K562 (cell line): ENCODE measurements at places on chromosomes 12 and 14.
A peak's percentile ranks its signal among the peaks of the same experiment; 100 is the strongest.

- no peak for DNase-seq
Observed at GRCh38 chr12:58238411-58238810, 297.0 kb downstream of the ATP23 start.

DNA sequence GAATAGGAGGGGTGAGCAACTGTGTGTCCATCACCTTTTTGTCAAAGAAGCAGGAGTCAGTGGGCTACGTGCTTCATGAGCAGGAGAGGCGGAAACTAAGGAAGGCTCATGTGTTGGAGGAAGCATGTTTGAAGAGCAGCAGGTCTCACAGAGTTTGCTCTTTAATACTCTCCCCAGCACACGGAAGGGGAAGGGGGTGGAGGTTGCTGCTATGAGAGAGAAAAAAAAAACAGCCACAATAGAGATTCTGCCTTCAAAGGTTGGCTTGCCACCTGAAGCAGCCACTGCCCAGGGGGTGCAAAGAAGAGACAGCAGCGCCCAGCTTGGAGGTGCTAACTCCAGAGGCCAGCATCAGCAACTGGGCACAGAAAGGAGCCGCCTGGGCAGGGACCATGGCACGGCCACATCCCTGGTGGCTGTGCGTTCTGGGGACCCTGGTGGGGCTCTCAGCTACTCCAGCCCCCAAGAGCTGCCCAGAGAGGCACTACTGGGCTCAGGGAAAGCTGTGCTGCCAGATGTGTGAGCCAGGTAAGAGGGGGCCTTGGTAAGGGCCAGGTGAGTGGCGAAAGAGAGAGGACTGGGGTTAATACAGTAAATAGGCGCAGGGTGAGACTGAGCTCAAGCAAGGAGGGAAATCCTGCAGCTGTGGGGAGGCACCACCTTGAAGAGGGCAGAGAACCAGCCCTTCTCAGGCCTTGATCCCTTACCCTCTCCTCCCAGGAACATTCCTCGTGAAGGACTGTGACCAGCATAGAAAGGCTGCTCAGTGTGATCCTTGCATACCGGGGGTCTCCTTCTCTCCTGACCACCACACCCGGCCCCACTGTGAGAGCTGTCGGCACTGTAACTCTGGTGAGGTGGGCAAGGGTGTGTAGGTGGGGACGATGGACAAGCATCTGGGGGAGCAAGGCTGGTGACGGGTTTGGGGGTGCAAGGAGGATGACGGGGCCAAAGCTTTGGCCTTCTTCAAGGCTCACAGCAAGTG lies at the start of gene CD27:
Gene CD27, plus strand, starts transcription at position 252 of the 985 bp plus-strand sequence. Its CDS starts 141 bp downstream, at position 393.
- no peak for DNase-seq

- no peak for DNase-seq
Observed at GRCh38 chr12:70721216-70721615, 84.0 kb upstream of the PTPRB start.

GRCh38 chr12:106149096-106149784 lies 10.5 kb upstream of the NUAK1 start:
- DNase-seq = peak; percentile 25

DNA sequence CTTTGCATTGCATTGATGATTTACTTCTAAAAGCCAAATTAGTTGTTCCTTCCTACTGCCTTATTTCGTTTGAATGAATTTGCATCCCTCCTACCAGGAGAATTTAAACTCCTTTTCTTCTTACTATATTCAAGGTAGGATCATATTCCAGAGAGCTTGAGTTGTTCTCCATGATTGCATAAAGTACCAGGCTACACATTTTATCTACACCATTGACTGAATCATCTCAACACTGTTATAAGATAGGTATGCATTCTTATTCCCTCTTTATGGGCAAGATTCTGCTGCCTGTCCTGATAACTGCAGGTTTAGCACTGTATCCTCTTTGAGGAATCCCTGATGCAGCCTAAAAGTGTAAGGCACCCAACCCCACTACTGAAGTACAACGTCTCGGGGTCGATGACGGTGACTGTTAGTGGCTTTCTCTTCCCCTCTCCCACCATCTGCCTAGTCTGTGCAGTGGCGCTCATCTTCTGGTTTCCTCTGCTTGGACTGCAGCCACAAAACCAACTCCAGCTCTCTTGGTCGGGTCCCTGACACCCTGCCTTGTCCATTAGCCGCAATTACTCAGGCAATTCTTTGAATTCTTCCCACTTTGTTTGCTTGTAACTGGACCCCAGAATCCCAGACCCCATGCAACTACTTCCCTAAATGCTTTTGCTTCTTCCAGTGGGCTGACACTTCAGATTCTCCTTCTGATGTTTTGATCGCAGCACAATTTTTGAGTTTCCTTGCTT lies 44.4 kb upstream of the STXBP6 start:
- DNase-seq = no peak

GRCh38 chr14:93431036-93431670 lies 414 bp downstream of the UNC79 start:
- peak; percentile 11 for DNase-seq

DNA sequence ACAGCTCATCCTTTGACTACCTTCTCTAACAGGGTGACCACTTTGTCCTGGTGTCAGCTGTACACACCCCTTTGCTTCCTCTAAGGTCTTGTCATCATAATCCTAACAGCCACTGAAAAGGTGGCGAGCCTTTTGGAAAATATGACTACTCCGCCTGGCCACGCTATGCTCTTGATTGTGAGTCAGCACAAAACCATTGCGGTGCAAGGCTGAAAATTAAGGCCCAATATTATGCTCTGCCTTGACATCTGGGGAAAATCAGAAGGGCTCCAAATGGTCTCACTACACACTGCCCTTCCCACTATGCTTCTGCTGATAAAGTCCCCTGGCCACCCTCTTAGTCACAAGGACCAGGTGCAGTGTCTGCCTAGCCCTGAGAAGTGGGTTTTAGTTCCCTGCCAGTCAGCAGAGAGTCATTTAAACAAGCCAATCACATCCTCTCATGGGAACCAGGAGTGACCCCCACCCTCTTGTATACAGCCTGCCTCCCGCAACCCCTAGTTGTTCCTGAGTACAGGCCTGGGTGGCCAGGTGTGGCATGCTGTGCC lies 34.3 kb downstream of the FGD6 start:
- no peak for DNase-seq

GRCh38 chr12:113796852-113797534 lies 169.1 kb downstream of the RBM19 start:
- no peak for DNase-seq

GRCh38 chr12:96397756-96398423 lies 2.3 kb downstream of the CDK17 start:
- DNase-seq = no peak

DNA sequence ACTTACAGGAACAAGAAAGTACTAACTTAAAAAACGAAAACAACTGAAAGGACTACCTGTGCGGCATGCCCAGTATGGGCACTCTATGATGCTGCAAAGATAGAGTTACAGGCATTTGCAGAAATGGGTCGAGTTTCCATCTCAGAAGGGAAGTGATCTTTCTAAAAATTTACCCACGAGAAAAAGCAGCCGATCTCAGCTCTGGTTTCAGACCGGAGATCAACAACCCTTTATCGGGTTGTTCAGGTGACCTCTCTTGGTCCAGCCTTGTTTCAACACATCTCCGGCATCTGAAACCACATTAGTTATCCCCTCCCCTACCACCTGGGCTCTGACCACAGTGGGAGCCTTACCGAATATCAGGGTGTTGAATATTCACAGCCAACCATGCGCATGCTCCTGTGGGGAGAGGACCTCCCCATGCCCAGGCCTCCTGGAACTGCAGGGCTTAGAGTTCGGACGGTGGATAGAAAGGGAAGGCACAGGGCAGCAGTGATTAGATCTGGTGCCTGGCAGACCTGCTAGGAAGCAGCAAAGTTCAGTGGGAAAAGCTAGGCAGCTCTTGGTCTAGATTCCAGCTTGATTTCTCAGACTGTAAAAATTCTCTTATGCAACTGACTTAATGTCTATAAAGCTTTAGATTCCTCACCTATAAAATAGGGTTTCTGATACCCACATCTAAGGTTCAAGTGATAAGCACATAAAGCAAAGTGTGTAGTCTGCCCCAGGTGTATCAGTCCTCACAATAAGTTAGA lies 906.0 kb downstream of the VRK1 start:
- no peak for DNase-seq

GRCh38 chr12:101891462-101891971 lies 14.1 kb downstream of the DRAM1 start:
- DNase-seq = no peak

DNA sequence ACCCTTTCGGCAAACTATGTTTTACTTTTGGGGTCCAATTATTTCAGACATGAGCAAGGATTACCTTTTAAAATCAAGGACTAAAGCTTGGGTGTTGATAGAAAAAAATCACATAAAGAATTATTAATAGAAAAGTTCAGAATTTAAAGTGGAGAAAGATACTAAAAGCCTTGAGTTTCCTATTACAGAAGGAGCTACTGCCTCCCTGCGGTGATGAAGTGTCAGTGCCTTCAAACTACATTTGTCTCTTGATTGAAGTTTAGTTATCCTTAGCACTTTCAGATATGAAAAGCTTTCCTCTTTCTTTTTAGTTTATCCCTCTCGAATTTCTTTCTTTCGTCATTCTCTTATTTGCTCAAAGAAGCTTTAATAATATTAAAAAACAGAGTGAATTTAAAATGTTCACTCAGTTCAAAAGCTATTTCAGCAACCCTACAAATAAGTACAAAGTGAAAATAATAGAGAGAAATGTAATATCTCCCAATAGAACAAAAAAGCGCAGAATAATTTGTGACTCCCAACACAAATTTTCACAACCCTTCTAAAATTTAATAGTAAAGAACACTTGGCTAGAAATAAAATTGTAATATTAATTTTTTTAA lies 87.6 kb downstream of the SEC23A start:
- DNase-seq = peak; percentile 52

- DNase-seq = no peak
Observed at GRCh38 chr12:24664161-24664880, 284.6 kb downstream of the BCAT1 start.

GRCh38 chr14:80108430-80108829 lies 102.9 kb downstream of the DIO2 start:
- DNase-seq = no peak

DNA sequence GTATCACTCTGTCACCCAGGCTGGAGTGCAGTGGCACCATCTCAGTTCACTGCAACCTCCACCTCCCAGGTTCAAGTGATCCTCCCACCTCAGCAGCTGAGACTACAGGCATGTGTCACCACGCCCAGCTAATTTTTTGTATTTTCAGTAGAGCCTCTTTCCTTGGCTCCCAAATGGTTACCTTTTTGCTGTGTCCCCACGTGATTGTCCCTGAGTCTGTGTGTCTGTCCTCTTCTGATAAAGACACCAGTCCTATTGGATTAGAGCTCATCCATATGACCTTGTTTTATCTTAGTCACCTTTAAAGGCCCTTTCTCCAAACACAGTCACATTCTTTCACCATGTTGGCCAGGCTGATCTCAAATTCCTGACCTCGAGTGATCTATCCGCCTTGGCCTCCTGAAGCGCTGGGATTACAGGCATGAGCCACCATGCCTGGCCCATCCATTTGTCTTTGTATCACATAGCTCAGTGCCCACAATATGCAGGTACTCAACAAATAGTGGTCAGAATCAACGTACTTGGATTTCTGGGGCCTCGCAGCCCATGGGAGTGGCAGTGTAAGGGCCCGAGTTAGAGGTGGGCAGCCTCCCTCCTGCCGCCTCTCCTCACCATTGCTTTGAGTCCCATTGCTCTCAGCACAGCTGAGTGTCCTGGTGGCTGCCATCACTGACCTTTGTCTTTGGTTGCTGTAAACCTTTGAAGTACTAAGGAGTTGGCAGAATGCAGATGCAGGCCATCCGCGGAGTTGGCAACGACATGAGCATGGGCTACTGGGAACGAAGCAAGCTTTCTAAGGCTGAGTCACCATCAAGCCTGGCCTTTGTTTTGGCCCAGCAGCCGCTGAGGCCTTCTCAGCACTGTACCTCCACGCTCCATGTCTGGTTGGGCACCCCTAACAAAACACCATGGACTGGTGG lies 9.3 kb downstream of the TPCN1 start:
- peak; percentile 48 for DNase-seq

GRCh38 chr14:60565211-60565610 lies 56.3 kb downstream of the SIX6 start:
- DNase-seq = no peak

DNA sequence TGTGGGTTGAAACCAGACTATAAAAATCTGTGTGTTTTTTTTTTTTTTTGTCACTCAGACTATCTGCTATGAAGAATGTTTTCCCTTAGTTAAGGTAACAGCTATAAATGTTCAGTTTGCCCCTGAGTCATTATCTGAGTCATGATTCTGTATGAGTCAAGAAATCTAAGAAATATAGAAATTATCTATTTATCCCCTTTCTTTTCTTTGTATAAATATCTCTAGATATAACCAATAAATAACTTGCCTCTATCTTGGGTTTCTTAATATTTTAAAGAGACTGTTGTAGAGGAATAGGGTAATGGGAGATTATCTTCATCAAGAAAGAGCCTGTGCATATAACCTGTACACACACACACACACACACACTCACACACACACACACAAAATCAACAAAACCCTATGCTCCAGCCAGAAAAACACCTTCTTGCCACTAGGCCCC lies 161.7 kb upstream of the EEA1 start:
- DNase-seq = no peak

GRCh38 chr14:74945261-74945851 lies 10.0 kb downstream of the PGF start:
- peak; percentile 66 for DNase-seq

DNA sequence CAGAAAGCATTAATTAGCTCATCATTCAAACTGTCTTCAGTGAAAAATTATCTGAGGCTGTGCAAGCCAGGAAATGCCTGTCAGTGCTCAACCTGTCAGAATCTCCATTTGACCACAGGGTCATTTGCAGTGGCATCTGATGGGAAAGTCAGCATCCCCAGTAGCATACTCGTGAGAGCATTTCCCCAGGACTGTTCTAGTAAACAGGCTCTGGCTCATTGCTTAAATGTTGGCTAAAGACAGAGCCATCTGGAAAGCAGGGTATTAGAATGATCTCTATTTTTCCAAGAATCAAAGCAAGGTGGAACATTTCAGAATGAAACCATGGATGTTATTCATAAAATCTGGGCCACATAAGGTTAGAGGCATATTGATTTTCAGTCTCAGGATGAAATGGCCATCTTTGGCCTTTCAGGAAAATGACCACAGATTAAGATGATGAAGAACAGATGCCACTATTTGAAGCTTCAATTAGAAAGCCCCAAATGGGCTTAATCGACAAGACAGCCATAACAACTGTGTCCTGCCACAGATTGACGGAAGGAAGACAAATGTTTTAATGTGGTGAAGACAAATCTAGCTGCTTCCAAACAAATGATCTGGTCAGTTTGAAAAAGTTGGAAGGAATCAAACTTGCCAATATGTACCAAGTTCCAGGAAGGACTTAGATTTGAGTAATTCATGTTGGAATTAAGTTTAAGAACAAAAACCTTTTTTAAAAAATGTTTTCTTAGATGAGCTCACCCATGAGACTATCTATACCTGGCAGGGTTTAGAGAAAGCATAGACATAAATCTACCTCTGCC lies 94.0 kb upstream of the FAR2 start:
- DNase-seq = no peak

DNA sequence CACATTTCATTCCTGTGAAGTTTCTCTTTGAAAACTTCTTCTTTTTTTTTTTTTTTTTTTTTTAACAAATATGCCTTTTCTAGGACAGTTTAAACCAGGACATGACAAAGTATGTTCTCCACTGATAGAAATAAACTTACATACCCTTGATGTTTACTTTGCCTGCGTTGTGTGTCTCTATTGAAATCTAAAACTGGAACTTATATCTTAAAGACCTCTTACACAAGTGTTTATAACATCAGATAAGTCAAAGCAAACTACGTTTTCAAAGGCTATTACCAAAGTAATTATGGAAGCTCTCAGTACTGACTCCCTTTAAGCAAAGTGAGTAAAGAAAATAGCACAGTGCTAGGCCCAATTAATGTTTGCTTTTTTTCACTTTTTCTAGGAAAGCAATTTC lies 30.6 kb upstream of the ISM2 start:
- no peak for DNase-seq
